ENCODE measurements at places on chromosomes 7 and 10. TPM values are rescaled to one million over a fixed set of nuclear protein-coding genes. Genes with fewer than 3 reads are reported as not detected.

The UCN3 gene
- not detected for total RNA-seq

The ELN gene
- total RNA-seq, result 0.10 TPM

The ANKRD7 gene
- total RNA-seq, result 0.21 TPM

The STEAP1B gene
- total RNA-seq, result 0.30 TPM

The SH3PXD2A gene
- total RNA-seq, result 1.7 TPM

The AKR1D1 gene
- total RNA-seq, result not detected

The RBM20 gene
- 1.1 TPM for total RNA-seq

The ABCB4 gene
- not detected for total RNA-seq

The TMEM270 gene
- total RNA-seq, result 0.23 TPM

Data from A549 treated with DMSO at 1 μM for 4 hours (cell line).